Hippocampal formation (tissue), 2 donors: ENCODE measurements at places on chromosomes 3 and 15.

GRCh38 chr3:87949189-87949878, 109.5 kb downstream of the CGGBP1 start:
- DNase-seq = no peak

- DNase-seq = no peak
These were observed 72.0 kb downstream of the RAD18 start for GRCh38 chr3:8891303-8891702.

DNA sequence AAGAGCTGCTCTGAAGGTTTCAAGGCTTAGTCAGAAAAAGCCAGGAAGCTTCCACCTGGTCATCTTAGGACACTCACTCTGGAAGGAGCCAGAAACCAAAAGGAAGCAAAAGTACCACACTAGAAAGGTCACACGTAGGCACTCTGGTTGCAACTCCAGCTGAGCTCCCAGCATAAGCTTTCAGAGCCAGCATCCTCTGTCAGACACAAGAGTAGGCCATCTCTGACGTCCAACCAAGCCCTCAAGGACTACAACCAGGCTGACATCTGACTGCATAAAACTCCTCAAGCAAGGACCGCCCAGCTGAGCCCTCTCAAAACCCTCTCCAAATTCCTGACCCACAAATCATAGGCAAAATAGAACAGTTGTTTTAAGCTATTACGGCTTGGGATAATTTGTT, 12.8 kb downstream of the SH3BP5 start:
- no peak for DNase-seq

DNA sequence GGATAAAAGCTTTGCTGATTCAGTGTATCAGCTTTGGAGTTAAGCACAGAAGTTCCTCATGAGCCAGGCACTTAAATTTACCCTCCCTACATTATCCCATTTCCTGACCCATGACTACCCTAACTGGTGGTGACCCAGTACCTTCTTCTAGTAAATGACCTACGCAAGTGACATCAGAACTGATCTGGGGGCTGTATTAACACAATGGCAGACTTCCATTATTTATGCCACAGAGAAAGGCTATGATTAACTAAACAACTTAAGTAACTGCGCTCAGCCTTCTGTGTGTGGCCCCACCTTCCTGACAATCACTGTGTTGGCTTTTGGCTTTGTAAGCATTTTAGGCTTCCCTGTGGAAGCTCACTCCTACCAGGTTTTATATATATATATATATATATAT, 1.9 kb downstream of the MB21D2 start:
- no peak for DNase-seq

DNA sequence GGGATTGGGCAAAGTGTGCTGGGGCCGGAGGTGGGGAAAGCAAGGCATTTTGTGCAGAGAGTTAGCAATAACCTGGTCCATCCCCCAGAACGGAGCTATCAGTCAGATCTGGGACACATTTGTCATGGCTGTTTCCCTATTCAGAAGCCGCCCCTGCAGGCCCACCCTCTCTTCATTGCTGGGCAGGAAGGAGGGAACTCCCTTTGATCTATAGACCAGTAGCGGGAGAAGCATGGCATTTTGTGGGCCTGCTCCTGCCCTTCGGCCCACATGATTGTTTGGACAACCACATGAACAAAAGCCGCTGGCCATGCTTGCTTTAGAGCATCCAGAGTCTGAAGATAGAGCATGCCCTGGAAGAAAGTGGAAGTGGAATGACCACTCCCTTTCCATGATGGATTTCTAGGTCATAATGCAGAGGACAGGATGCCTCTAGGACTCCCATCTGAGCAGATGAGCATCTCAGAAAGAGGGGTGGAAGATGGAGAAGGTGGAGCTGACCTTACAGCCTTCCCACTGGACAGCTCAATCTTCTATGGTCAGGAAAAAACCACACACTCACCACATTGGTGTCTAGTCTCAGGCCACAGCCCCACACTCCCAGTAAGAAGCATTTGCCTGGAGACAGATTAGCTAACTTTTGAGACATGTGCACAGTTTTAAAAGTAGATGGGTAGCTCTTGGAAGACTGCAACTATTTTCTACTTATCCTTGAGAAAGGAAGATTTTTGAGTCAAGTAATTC, 11.9 kb upstream of the LRTM1 start:
- DNase-seq = no peak

DNA sequence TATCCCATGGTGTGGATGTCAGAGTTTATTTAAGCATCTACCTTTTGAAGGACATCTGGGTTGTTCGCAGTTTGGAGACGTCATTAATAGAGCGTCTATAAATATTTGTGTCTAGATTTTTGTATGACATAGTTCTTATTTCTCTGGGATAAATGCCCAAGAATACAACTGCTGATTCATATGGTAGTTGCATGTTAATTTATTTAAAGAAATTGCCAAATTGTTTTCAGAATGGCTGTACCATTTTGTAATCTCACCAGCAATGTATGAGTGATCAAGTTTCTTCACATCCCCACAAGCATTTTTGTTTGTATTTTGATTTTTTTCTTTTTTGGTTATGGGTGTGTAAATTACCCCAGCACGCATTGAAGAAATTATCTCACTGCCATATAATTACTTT, 656.9 kb downstream of the NTRK3 start:
- DNase-seq = no peak

GRCh38 chr3:67653425-67654098, 850 bp downstream of the SUCLG2 start:
- DNase-seq = no peak

DNA sequence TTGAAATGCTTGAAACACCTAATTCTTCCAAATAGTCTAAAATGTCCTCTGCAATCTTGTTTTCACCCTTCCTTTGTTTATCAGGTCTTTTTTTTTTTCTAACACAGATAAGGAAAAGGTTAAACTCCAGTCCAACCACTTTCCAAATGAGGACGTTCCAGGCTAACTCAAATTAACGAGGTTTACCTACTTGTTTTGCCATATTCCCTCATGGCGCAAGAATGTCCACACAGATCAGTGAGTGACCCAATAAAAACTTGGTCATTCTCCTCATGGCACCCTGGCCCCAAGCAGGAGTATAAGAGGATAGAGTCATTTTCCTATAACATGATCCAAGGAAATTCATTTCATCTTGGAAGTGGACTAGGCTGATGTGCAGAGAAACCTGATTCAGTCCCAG, 6.6 kb upstream of the LIPC start:
- DNase-seq = no peak

GRCh38 chr3:46725621-46726314, 8.1 kb upstream of the PRSS50 start:
- DNase-seq = no peak

GRCh38 chr3:33991673-33992072, 193.2 kb downstream of the PDCD6IP start:
- no peak for DNase-seq

DNA sequence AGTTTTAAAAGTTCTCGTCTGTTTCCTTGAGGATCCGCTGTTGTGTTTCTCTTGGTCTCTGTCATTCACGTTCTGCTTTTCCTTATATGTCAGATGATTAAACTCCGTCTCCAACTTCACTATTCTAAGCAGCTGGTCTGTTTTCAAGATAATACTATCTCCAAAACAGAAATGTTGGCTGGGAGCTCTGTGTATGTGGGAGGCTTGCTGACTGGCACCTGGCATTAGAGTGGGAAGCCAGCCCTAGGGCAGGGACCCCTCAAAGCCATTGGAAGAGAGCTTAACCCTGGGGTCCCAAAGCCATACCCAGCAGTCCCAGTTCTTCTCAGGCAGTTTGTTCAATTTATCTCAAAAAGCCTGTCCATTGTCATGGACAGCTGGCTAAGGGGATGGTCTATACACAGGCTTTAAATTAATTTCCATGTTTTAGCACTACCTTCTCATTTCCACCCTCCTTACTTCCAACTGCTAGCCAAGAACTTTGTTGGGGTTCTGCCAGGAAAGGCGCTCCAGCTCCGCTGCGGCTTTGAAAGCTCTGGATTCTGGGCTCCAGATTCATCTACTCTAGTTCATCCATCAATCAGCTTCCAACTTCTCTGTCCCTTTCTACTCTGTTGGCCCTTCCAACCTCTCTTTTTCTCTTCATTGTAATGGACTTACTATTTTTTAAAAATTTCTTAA, 9.2 kb downstream of the BTBD1 start:
- peak; percentile 9 for DNase-seq

DNA sequence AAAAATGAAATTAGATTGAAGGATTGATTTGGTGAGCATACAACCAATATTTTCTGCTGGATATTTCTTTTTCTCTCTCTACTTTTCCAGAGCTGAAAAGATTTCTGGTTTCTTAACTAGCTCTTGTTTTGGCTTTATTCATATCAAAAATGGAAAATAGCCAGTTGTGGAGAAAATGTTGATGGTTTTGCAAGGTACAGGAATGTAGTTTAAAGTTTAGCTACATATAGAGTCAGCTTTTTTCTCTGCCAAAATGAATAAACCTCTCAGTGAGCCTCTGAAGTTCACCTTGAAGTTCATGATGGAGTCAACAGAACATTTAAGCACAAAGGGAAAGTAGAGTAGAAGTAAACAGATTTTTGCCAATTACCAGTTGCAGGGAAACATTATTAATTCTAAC, 720.5 kb upstream of the ALCAM start:
- no peak for DNase-seq
